ENCODE measurements at places on chromosomes 12 and 14. TPM values are rescaled to one million over a fixed set of nuclear protein-coding genes. Genes with fewer than 3 reads are reported as not detected.

Gene IFI27
- total RNA-seq: 219 TPM

GRCh38 chr14:105472486-105472991 lies 2.1 kb upstream of the CRIP2 start:
- no peak for DNase-seq

GRCh38 chr12:128797119-128798118 lies 26.3 kb downstream of the SLC15A4 start:
- DNase-seq: no peak

Gene KLHL33
- 0.05 TPM for total RNA-seq

Gene DDX11
- total RNA-seq: 96.1 TPM

DNA sequence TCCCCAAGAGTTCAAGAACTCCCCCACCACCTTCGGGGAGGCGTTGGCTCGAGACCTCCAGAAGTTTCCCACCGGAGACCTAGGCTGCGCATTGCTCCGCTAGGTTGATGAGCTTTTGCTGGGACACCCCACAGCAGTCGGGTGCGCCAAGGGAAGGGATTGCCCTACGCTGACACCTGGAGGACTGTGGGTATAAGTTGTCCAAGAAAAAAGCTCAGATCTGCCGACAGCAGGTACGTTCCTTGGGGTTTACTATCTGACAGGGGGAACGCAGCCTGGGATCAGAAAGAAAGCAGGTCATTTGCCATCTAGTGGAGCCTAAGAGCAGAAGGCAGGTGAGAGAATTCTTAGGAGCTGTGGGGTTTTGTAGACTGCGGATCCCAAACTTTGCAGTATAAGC lies 98.8 kb downstream of the FRMD6 start:
- no peak for DNase-seq

- no peak for DNase-seq
Observed at GRCh38 chr12:79532907-79533288, 157.9 kb downstream of the PAWR start.

Gene FGF6
- not detected for total RNA-seq

GRCh38 chr14:90844321-90844720 lies 28.1 kb upstream of the TTC7B start:
- no peak for DNase-seq

DNA sequence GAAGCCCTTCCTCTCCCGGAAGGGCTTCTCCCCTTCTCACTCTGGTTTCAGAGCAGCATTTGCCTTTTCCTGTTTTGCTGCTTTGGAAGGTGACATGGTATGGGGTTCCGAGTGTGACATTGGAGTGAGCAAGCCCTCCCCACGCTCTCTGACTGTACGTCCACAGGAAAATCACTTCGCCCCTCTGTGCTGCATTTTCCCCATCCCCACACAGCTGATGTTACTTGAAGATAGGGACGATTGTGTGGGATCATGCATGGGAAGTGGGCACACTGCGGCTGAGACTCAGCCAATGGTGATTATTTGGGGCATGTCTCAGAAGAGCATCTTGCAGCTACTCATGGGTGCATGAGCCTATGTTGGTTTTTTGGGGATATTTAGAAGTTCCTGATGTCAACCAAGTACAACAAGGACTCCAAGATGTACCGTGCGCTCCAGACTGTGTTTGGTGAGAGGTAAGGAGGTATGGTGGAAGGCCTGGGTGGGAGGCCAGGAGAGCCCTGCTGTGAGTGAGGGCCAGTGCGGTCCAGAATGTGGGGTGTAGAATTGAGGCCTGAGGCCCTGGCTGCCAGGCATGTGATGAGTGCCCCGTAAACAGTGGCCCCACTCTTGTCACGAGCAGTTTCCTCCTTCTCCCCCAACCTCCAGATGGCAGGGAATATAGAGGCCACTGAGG lies 15.1 kb downstream of the CYP46A1 start:
- DNase-seq: no peak

Gene TAS2R7
- total RNA-seq: not detected

DNA sequence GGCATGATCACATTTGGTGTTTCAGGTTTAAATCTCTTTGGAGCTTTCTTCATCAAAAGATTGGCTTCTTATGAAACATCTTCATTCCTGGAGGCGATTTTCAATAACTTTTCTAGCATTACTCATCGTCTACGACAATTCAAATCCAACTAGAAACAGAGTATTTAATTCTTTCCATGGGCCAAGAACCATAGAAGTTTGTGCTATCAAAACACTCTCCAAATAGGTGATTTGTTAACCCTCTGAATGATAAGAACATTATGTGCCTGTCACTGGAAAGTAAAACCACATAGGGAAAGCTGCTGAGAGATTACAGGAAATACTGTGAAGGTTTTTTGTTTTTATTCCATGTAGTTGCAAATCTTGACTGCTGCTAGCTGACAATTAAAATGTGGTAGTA lies 6.9 kb upstream of the DCN start:
- DNase-seq: no peak

Gene SIX1
- not detected for total RNA-seq

DNA sequence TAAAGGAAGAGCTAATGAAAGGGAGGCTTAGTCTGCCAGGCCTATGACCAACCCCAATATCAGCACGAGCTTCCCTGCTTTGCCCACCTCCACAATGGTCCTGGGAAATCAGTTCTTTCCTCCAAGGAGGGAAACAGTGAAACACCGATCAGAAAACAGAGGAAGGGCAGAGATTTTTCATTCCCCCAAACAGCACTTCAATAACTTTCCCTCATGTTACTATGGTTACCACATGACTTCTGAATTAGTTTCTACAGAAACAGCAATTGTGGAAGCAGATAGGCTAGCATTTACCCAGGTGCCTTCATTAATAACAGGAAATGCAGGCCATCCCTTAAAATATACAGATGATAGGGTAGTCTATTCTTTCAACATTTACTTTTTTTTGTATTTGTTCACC lies 35.9 kb downstream of the TRIM9 start:
- no peak for DNase-seq

Gene PTPRB
- 27.7 TPM for total RNA-seq

Gene CMA1
- total RNA-seq: 1.3 TPM

Gene TOMM20L
- not detected for total RNA-seq

DNA sequence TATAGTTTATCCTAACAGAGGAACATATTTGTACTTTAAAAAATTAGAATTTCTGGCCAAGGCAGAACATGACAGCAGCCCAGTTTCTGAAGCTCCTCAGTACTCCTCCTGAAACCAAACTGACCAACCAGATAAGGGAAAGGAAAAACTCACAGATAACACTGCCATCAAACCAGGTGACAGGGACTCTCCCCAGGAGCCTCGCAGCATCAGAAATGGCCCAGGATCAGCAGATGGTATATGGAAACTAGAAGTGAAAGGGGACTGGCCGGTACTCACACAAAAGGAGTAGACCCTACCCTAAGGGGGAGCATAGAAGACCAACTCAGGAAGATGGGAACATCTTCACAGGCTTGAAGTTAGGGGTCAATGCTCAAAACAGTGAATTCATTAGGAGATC lies 22.0 kb downstream of the GALC start:
- DNase-seq: no peak

Gene RD3L
- total RNA-seq: not detected

GRCh38 chr14:86652526-86652925 lies 1122.6 kb downstream of the FLRT2 start:
- DNase-seq: no peak

Gene AGAP2
- total RNA-seq: 1.0 TPM

DNA sequence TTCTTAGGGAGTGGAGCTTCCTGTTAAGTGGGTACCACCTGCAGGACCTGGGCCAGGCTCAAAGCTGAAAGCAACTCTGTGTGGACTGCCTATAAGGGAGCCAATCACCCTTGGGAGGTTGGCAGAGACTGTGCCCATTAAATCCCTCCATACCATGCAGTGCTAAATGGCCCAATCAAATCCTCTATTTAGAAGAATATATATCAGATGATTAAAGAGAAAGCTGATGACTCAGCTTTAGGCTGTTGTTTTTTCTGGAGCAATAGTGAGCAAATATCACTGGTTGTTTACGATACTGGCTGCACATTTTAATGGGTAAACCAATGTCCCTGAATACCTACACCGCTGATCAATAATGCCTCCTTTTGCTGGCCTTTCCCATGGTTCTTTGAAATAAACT lies 101.3 kb downstream of the TMX1 start:
- DNase-seq: no peak

Gene MUCL1
- total RNA-seq: not detected

Data from colonic mucosa (tissue), 4 donors.